SK-MEL-5 (cell line): ENCODE measurements at places on chromosomes 6 and 20.

GRCh38 chr6:1164600-1164999, 147.3 kb upstream of the FOXQ1 start:
- peak; percentile 99 for DNase-seq

- peak; percentile 29 for DNase-seq
Measured at GRCh38 chr20:63942250-63942951, 13.8 kb downstream of the UCKL1 start.

GRCh38 chr6:154410619-154411072, 54.0 kb upstream of the IPCEF1 start:
- DNase-seq = peak; percentile 83

- peak; percentile 32 for DNase-seq
Measured at GRCh38 chr6:17714879-17715851, 8.4 kb upstream of the NUP153 start.

GRCh38 chr20:32484958-32485769, 100.0 kb downstream of the NOL4L start:
- peak; percentile 94 for DNase-seq

DNA sequence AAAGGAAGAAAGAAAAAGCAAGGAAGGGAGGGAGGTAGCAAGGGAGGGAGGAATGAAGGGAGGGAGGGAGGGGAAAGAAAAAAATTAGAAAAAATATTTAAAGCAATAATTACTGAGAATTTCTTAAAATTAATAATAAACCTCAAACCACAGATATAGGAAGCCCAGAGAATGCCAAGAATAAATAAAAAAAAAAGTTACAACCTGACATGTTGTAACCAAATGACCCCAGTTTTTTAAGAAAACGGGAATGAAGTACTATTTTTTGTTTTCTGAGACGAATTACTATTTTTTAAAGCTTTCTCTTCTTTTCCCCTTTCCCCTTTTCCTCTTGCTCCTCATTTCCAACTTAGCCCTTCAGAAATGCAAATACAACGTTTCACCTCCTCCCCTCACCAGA, 16.7 kb downstream of the SLC17A1 start:
- DNase-seq = no peak

DNA sequence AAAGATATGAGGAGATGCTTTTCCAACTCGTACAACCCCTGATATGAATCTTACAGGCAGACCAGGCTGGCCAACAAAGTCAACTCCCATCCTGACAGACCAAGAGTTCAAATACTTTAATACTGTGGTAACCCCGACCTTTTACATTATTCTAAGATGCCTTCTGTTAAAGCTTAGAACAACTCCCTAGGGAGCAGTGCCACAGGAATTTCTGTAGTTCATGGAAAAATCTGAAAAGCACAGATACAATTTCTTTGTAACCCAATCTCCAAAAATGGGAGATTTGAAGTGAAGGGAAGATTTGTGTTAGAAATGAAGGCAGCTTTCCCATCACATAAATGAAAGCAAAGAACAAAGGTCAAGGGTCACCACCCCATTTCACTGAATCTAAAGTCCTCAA, 151.3 kb upstream of the BEND6 start:
- DNase-seq = peak; percentile 70

DNA sequence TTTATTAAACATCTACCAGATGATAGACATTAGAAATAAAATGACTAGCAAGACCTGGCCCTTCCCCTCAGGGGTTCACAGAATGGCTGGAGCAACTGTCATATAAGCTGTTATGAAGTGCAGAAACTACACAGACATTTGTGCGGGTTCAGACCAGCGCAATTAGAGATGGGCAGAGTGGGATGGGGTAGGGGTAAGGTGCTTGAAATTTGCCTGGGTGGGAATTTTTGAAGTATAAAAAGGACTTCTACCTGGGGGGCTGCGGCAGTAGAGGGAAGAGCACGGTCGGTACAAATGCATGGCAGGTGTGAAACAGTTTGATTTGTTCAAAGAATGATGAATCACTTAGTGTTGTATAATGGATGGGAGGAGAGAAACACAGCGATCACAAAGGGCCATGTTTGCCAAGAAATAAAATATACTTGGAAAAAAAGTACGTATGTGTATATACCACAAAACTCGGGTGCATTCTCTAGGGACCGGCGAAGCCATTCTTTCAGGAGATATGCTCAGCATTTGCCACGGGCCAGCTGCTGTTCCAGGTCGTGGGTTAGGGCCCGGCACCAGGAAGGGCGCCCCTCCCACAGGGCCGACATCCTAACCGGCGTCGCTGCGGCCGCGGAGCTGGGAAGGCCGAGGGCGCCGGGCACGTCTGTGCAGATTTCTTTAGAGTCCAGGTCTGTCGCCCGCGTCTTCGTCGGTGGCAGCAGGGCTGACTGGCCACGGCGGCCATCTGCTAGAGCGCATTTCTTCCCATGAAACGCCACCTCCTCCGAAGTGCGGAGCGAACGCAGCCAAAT, 809 bp upstream of the NOL7 start:
- peak; percentile 53 for DNase-seq

- DNase-seq = peak; percentile 13
Measured at GRCh38 chr6:144528743-144529425, 243.7 kb downstream of the UTRN start.

- no peak for DNase-seq
Measured at GRCh38 chr6:11366183-11366933, 133.9 kb upstream of the NEDD9 start.

GRCh38 chr6:20126789-20127653, 85.2 kb downstream of the MBOAT1 start:
- DNase-seq = peak; percentile 94

GRCh38 chr6:150747155-150747554, 118.3 kb upstream of the MTHFD1L start:
- no peak for DNase-seq

GRCh38 chr6:37738216-37738615, 40.5 kb upstream of the MDGA1 start:
- no peak for DNase-seq

DNA sequence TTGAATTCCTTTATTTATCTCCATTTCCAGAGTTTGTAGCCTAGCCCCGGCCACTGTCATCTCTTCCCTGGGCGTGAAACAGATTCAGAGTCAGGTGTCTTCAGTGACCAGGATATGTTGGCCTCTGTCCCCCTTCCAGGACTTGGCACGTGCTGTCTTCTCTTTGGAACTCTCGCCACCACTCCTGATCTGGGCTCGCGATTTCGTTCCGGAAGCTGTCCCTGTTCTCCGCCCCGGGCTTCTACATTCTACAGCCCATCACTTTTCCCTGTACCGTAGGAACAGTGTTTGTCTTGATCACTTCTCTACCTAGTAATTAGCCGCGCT, 739 bp downstream of the GSS start:
- DNase-seq = peak; percentile 48

DNA sequence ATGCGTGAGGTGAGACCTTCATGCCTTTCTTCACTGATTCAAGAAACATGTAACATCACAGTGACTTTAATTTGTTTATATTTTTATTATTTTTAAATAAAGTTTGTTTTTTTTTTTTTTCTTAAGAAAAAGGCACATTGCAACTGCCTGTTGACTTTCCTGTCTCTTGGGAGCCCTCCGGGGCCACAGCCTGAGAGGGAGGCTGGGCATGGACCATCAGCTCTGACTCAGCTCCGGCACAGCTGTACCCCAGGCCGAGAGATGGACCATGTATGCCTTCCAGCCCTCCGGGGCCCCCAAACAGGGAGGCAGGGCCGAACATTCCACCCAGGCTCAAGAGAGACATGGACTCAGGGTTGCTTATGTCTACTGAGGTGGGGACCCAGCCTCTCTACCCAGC, 99.9 kb downstream of the NFATC2 start:
- DNase-seq = no peak

DNA sequence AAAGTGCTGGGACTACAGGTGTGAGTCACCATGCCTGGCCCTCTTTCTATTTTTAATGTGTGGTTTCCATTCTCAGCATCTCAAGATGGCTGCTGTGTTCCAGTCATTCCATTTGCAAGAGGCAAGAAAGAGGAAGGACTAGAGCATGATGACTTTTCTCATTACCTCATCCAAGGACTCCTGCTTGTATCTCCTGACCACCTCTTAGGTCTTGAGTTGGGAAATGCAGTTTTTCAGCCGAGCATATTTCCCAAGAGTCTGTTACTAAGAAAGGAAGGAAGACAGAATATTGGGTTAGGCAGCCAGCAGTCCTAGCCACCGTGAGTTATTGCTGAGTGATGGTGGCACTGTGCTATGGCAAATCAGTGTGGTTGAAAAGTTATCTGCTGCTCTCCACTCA, 108.4 kb upstream of the INSM1 start:
- no peak for DNase-seq

DNA sequence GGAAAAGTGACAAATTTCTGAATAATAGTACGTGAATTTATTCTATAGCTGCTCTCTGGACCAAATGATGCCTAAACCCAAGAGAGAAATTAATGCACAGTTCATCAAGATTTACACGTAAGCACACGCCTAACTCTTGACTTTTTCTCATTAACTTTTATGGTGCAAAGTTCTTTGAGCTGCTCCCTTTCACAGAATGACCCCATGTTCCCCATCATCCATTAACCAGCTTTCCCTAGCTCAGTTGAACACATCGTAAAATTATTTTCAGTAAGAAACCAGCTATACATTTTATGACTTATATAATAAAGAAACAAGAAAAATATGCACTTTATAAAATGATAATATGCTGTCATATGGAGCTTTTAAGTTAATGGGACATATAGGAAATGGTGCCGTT, 54.3 kb downstream of the ID4 start:
- no peak for DNase-seq

GRCh38 chr6:90285611-90286381, 10.8 kb downstream of the BACH2 start:
- DNase-seq = peak; percentile 84

DNA sequence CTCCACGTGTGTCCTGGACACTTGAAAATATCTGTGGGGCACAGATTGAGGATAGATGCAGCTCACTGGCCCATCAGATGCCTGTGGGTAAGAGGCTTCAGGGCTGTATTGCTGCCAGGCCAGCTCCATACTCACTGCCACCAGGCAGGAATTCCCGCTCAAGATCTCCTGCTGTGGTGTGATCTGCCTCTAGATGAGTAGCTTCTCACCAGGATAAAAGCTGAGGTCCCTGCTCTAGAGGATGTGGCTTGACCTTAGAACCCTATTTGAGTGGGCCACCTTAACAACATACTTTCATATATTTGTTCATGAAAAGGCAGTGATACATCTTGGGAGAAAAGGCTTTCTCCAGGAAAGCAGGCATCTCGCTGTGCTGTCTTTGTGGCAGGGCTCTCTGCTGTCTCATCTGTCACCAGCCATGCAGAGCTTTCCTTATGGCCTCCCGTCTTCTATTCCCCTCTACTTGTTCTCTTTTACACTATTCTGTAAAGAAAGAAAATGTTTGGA, 165.7 kb upstream of the RNF217 start:
- no peak for DNase-seq

GRCh38 chr20:1467355-1468116, 887 bp upstream of the NSFL1C start:
- no peak for DNase-seq

- DNase-seq = no peak
Measured at GRCh38 chr6:18329776-18330175, 57.4 kb upstream of the RNF144B start.

- no peak for DNase-seq
Measured at GRCh38 chr6:155504848-155505607, 49.4 kb upstream of the NOX3 start.

GRCh38 chr6:62371453-62372210, 85.6 kb upstream of the KHDRBS2 start:
- no peak for DNase-seq

GRCh38 chr6:75657327-75657726, 55.6 kb downstream of the SENP6 start:
- DNase-seq = no peak

DNA sequence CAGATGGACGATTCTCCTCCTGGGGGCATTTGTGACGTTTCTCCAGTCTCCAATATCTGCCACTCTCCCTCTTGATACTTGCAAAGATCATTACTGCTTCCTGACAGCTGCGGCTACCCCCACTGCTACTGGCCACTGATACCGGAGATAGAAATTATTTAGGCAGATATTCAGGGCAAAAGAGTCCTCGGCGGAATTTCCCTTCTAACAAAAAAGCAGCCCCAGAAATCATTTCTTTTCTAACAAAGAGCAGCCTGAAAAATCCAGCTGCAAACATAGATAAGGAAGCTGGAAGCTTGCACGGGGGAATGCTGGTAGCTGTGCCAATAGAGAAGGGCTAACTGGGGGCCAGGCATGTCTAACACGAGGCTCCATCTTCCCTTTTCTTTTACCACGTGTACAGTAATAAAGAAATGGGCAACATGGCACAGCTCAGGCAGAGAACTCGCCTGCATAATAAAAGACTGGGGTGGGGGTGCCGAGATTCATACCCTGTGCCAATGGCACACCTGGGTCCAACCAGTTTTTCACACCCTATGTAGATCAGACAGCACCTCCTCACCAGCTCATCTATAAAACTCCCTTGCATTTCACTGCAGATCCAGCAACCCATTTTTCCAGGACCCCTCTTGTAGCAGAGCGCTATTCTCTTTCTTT, 6.1 kb downstream of the TP53RK start:
- DNase-seq = no peak

DNA sequence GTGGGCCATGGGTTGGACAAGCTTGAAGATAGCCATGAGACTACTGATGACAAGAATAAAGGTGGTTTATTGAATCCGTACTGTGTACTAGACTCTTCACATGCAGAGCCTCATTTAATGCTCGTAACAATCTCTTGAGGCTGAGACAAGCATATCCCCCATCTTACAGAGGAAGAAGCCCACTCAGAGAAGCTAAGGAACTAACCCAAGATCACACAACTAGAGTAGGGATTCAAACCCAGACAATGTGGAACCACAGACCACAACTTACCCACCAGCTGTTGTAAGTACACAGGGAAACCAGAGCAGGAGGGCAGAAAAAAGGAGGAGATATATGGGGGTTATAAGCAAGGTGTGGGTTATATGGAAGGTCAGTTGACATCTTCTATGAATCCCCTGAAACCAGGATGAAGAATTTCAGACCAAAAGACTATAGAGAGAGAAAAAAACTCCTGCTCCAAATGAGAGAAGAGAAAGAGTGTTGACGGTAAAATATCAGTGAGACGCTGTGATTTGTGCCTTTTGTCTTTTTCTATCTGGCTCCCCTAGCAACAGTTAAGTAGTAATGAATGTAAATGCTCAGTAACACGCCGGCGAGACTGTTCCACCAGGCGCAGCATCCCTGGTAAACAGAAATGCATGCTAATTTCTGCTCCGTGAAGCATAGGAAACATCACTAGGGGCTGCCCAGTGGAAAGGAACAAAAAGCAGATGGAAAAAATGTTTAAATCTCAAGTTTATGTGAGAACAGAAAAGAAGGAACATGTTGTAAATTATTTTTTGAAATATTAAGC, 80.1 kb upstream of the SLC22A16 start:
- DNase-seq = no peak
